ENCODE measurements at places on chromosomes 5 and 9.

DNA sequence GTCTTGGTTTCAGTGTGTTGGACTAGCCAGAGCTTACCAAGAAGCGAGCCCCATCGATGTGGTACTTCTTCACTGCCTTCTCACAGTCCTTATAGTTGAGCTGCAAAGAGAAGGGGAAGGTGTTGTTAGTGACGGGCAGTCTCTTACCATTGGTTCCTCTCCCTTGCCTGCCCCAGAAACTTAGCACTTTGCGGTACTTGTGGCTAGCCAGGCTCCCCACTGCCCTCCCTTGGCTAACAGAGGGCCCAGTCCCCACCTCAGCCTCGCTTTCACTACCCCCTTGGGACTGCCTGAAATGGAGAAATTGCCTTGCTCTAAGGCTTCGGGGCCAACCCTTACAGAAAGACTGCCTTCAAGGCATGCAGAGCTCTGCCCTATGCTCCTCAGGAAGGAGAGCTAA lies 4.3 kb downstream of the LCP2 start:
- DNase-seq: peak; percentile 33

DNA sequence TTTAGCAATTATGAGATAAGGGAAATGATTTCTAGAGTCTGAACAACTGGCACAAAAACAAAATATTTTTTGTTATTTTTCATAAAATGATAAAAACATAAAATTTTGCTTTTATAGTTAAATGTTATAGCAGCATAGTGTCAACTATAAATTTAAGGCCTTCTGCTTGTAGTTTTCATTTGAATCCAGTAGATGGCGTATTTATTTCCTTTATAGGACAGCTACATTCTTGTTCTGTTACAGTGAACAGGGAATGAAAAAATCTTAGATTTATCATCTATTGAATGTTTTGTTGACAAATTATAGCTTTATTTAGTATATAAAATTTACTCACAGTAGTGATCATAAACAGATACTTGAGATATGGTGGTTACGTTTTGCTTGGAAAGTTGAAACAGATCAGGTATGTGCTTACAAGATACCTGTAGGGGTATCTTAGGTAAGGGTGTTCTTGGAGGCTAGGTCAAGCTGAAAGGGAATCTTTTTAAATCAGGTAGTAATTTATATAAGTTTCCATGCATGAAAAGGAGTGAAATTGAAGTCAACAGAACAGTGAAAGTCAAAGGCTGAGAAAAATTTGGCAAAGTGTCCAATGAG lies 239.3 kb upstream of the GRIN3A start:
- DNase-seq: no peak

DNA sequence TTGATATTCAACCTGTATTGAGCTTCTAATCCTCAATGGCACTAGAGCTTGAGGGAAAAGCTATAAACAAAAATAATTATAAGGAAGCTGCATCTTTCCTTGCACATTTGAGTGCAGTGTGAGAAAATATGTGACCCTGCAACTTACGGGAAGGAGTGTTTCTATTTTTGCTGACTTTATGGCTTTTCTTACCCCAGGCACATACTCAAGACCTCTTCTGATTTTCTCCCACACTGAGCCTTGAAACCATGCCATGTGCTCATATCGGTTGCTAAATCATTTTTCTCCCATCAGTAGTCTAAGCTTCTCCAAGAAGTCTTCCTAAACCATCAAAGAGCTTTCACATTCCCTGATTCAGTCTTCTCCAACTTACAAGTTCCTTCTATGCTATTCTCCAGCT lies 91.5 kb downstream of the CDH6 start:
- DNase-seq: no peak

GRCh38 chr5:3535414-3536211 lies 60.0 kb upstream of the IRX1 start:
- DNase-seq: no peak

- DNase-seq: no peak
Measured at GRCh38 chr9:133707065-133707762, 30.9 kb downstream of the SARDH start.

DNA sequence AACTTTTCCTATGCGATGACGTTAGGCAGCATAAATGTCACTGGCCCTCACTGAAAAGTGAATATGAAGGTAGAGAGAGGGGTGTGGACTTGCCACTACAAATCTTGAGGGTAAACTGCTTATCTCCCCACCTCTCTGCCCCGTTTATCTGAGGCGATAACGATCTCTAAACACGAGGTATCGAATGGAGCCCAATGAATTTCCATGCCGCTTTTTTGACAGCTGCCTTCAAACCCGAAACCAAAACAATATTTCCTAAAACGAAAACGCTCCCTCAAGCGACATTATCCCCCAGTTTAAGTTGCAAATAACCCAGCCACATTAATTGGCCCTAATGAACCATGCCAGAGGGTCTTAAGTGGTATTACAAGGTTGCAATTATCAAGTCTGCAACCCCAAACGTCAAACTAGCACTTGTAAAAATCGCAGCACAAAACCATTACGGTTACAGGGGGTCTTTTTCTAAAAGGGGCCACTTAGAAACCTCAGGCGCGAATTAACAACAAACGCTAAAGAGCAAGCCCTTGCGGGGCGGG lies 1.4 kb downstream of the NR3C1 start:
- DNase-seq: no peak

DNA sequence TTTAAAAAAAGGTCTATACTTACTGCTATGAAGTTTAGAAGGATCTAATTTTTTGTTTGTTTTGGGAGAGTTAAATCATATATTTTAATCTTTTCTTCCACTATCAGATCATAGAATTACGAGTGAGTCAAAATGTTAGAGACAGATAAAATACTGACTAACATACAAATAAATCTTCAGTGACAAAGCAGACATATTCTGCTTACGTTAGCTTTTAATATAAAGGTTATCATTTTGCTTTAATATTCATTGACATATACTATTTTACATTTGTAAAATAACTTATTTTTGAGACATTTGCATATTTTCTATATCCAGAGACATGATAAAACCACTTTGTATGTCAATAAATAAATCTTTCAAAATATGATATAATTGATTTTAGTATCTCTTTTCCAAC lies 64.6 kb upstream of the GABRA1 start:
- DNase-seq: no peak

DNA sequence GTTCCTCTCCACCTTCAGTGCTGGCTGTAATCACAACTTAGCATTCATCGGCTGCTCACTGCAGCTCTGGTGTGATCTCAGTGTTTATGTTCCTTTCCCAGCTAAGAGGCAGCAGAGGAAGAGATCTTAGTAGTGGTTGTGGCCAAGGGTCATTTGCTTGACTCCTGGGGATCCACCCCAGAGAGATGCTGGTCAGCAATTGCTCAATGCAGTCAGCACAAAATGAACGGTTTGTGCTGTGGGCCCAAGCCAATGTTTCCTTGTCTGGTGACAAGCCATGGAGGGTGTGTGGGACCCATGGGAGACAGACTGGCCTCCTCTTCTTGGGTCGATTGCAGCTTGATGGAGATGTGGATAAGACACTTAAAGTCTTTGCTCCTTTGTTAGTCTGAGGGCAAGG lies 16.1 kb upstream of the FRMD3 start:
- DNase-seq: no peak

DNA sequence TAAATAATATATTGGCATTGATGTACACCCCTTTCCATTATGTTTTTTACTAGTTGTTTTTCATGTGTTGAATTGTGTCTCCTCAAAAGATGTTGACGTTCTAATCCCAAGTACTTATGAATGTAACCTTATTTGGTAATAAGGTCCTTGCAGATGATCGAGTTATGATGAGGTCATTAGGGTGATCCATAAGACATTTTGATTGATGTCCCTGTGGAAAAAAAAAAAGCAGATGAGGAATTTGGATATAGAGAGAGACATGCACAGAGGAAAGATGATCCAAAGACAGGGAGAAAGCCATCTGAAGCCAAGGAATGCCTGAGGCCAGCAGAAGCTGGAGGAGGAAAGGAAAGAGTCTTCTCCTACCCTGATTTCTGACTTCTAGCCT lies 632.7 kb downstream of the TLR4 start:
- no peak for DNase-seq

Measured in T-helper 17 cell (primary cell).